Activated CD8-positive, alpha-beta memory T cell treated with anti-CD3 and anti-CD28 coated beads for 1 hour (primary cell): ENCODE measurements at places on chromosomes 2 and 18.

GRCh38 chr2:160784034-160784433 is 290.4 kb upstream of the RBMS1 start:
- no peak for DNase-seq

DNA sequence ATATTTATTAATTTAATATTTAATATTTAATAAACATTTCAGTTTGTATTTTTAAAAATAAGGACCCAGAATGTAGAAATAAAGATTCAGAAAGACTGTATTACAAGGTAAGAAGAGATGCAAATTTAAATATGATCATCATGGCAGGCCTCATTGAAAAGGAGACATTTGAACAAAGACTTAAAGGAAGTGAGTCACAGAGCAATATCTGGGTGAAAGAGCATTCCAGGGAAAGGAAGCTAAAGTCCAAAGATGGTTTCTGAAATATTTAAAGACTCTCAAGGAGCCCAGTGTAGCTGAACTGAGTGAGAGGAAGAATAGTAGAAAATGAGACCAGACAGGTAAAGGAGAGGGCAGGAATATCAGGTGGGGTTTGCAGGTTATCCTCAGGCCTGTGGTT is 5.9 kb downstream of the SCYGR4 start:
- no peak for DNase-seq

- no peak for DNase-seq
Measured at GRCh38 chr18:48840491-48840877, 110.3 kb downstream of the SMAD7 start.

- no peak for DNase-seq
Measured at GRCh38 chr18:70044632-70045031, 97.0 kb upstream of the CD226 start.

GRCh38 chr2:84946204-84947009 is 24.6 kb upstream of the KCMF1 start:
- DNase-seq, result peak; percentile 24

DNA sequence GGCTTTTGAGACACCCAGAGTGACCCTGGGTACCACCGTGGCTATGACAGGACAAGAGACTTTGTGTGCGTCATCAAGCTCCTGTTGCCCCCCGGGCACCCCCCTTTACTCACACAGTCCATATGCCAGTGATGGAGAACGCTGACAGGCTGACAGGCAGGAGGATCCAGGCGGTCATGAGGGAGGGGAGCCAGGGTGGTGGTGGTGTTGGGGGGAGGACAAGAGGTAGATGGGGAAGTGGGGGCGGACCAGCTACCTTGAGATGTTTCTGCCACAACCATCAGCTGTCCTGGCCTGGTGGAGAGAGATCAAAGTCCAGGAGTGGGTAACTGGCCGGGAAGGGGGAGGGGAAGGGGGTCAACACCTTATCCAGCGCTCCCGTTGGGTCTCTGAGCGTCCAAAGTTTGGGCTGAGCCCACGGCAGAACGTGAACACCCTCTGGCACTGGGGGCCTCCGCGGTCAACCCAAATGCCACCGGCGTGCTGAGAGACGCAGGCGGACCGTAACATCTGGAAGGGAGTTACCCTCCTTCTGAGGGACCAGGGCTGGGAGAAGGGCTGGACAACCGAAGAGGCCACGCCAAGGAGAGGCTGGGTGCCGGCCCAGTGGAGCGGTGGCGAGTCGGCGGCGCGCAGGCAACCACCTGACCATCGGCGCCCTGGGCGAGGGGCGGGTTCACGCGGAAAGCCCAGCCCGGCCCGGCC is 575 bp downstream of the TMEM150A start:
- no peak for DNase-seq

DNA sequence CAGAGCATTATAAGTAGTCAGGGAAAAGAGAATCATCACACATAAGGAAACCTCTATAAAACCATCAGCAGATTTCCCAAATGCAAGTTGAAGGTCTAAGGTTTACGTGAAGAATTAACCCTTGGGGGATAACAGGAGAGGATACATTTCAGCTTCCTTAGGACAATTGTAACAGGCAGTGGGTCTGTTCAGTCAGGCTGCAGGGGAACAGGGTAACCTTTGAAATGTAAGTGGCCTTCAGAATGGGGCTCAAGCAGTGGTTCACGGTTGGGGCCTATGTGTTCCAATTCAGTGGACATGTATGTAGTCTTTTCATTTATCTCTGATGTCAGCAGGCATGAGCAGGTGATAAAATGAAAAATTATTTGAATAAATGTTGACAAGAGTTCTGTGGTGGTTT is 139.3 kb downstream of the EML6 start:
- DNase-seq, result no peak

GRCh38 chr18:41170346-41170745 is 784.7 kb upstream of the PIK3C3 start:
- no peak for DNase-seq

- no peak for DNase-seq
Measured at GRCh38 chr18:27004056-27004829, 138.7 kb upstream of the AQP4 start.

DNA sequence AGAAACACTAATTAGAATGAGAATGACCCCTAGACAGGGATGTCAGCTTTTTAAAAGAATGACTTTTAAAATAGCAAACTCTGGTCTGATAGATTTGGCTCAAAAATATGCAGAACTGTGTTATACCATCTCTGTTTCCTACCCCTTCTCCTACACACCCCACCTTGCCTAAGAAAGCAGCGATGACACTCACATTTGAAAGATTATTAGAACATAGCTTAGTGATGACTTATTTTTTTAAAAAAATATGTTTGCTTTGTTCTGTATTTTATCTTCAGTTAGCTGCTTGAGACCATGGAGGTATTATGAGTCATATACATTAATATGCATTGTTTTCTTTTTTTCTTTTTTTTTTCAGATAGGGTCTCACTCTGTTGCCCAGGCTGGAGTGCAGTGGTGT is 176.7 kb upstream of the TPO start:
- no peak for DNase-seq

GRCh38 chr2:233901367-233901766 is 15.8 kb upstream of the TRPM8 start:
- no peak for DNase-seq

DNA sequence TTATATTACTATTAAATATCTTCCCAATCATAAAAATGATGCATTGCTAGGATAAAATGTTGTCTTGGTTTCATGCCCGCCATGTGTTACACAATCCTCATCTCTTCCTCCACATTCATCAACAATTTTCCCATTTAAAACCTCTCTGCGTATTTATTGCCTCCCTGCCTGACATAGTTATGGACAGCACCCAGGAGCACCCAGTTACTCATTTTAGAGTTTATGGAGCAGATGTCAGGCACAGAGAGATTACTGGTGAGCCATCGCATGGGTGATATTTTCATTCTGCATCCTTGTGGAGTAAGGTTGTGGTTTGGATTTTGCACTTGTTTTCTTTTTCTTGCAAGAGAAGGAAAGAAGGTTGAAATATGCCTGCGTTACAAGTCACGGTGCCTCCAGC is 116.7 kb upstream of the NPAS2 start:
- DNase-seq, result no peak

GRCh38 chr18:13175754-13176210 is 42.8 kb upstream of the LDLRAD4 start:
- DNase-seq, result no peak

DNA sequence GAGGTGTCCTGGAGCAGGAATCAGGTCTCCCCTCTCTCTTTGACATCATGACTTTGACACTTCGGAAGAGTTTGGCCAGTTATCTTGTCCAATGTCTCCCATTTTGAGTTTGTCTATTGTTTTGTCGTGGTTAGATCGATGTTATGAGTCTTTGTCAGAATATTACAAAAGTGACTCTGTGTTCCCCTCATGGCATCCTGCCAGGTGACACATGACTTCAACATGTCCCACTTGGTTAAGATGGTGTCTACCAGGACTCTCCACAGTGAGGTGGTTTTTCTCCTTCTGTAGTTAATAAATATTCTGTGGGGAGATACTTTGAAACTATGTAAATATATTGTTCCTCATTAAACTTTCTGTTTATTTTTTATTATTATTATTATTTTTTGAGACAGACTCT is 76.6 kb upstream of the BZW1 start:
- no peak for DNase-seq

GRCh38 chr2:173589604-173590275 is 235.1 kb downstream of the CDCA7 start:
- no peak for DNase-seq

- no peak for DNase-seq
Measured at GRCh38 chr2:68336192-68336591, 16.4 kb upstream of the CNRIP1 start.

GRCh38 chr2:3587432-3587831 is 7.5 kb upstream of the COLEC11 start:
- no peak for DNase-seq

GRCh38 chr2:133486771-133487191 is 81.5 kb downstream of the NCKAP5 start:
- no peak for DNase-seq

DNA sequence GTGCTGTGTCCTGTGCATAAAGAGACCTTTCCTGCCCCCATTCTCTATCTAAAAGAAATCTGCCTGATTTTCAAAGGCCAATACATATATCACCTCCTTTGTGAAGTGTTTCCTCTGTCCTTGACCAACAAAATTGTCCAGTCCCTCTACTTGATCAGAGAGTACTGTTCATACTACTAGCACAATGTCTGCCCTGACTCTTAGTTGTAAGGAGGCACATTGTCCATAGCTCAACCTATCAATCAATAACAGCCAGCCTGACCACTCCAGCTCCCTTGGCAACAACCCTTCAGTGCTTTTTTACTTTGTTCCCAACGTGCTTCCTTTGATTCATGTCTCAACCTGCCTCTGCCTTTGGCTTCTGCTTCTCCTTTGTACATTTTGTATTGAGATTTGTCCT is 398.9 kb downstream of the TRIB2 start:
- DNase-seq, result no peak

GRCh38 chr2:56335101-56335500 is 151.3 kb downstream of the CCDC85A start:
- no peak for DNase-seq

DNA sequence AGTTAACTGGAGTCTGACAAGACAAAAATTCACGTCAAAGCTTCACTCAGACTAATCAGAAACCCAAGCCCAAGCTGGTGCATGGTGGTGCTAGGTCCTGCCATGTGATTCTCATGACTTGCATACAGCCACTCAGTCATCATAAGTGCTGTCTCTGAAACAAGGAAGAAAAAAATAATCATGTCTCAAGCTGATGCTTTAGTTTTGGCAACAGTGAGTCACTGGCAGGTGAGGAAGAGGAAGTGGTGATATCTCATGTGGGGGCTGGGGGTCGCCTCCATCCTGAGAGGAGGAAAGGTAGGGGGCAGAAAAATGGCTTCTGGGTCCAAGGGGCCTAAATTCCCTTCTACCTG is 136.3 kb downstream of the TMEM163 start:
- no peak for DNase-seq

GRCh38 chr2:144508172-144508851 is 11.6 kb downstream of the ZEB2 start:
- no peak for DNase-seq

DNA sequence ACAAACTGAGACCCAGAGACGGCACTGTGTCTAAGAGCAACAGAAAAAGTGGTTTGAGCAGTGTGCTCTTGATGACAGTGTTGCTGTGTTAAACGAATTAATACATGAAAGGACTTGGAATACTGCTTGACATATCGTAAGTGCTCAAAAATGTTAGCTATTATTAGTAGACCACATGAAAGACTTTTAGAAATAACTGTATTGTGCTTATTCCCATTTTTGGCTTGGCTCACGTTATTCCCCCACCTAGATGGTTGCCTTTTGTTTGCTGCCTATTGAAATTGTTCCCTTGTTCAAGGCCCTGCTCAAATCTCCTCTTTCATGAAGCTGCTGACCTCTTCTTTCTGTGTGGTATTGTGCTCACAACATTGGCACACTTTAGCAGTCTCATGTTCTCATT is 27.8 kb upstream of the C2orf74 start:
- no peak for DNase-seq

- no peak for DNase-seq
Measured at GRCh38 chr2:5057891-5058351, 634.3 kb upstream of the SOX11 start.

DNA sequence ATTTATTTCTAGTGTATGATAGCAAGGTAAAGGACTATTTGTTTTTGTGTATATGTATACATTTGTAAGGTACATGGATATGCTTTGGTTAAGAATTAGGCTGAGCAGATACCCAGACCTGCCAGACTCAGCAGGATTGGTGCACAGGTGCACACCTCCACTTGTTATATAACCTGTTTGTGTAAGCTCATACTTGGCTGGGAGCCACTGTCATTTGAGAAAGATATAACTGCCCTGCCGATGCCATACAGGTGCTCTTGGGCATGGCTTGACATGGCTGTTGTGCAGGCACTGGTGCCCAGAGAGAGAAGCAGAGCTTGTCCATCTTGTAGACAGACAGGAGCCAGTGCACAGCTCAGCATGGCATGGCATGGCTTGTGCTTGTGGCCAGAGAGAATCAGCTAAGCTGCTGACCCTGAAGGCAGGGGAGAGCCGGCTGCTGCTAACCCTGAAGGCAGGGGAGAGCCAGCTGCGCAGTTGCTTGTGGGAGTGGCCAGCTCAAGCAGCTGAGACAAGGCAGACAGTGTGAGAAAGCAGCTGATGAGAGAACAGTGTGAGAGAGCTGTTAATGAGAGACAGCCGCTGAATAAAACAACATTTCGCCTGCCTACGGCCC is 136.5 kb downstream of the RNF144A start:
- no peak for DNase-seq

DNA sequence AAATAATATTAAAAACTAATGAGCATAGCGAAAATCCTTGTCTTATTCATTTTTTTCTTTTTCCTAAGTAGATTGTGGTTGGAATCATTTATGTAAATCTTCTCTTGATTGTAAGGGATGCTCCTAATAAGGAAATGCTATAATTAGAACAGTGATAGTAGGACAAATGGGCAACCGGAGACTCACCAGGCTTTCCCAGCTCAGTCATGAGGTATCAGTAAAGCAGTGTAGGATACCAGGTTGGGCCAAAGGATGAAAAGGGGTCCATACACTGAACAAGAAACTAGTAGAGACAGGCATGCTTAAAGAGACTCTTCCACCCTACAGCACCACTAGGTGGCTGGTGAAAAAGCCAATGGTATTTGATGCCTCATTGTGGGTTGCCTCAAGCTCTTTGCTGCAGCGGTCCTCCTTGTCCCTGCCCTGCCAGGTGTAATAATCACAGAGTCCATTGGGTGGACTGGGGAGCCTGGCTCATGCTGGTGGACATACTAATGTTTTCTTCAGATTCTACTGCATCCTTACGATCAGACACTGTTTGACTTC is 71.4 kb upstream of the FAM98A start:
- no peak for DNase-seq

DNA sequence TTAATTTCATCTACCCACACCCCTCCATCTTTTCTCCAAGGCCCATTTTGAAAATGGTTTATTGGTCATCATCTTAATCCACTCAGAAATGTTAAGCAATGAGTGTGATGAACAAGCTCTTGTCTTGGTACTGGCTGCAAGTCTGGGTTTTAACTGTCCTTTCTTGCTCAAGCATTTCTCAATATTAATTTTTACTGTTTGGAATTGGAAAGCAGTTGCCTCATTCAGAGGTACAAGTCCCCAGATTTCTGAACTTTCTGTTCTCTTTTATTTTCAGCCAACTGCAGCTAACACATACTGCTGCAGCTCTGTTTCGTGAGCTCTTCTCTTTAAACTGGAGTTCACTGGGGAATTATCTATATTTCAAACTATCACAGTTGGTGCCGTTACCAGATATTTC is 99.4 kb upstream of the TEX51 start:
- no peak for DNase-seq
